ENCODE measurements at places on chromosomes 5 and 9.

- DNase-seq: no peak
Measured at GRCh38 chr5:118825226-118825625, 163.1 kb downstream of the DTWD2 start.

- no peak for DNase-seq
Measured at GRCh38 chr5:84568171-84568570, 183.5 kb upstream of the EDIL3 start.

DNA sequence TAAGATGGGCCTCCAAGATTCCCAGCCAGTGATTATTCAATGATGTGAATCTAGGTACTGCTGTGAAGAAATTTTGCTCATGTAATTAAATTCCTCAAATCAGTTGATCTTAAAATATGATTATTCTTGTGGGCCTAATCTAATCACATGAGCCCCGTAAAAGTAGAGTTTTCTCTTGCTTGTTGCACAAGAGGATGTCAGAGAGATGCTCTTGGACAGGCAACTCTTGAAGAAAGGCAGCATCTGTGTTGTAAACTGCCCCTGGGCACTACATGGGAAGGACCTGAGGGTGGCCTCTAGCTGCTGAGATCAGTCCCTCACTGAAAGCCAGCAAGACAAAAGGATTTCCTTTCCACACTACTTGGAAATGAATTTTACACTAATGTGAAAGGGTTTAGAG, 132.9 kb downstream of the TRPM3 start:
- no peak for DNase-seq

DNA sequence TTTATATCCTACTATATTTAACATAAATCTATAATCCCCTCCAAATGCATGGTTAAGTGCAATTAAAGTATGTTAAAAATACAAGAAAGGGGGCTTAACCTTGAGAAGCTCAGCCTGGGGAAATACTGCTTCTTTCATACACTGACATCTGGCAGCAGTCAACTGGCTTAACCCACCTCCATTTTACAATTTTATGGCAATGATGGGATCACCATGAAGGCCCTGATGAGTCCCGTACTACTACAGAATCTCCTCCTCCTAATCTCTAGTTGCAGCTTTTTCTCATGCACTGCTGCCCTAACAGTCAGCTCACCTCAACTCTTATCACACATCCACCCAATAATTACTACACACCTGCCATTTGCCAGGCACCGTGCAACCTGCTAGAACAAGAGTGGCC, 40.9 kb downstream of the ZNF608 start:
- DNase-seq: no peak

GRCh38 chr9:15813076-15813475, 260.2 kb downstream of the CCDC171 start:
- no peak for DNase-seq

GRCh38 chr9:90449213-90449925, 193.3 kb downstream of the DIRAS2 start:
- DNase-seq: no peak

GRCh38 chr9:121997791-121998190, 95.3 kb downstream of the TTLL11 start:
- DNase-seq: peak; percentile 26

- no peak for DNase-seq
Measured at GRCh38 chr9:136309101-136309801, 5.4 kb upstream of the CCDC187 start.

- no peak for DNase-seq
Measured at GRCh38 chr9:19424176-19424779, 15.5 kb downstream of the ACER2 start.

DNA sequence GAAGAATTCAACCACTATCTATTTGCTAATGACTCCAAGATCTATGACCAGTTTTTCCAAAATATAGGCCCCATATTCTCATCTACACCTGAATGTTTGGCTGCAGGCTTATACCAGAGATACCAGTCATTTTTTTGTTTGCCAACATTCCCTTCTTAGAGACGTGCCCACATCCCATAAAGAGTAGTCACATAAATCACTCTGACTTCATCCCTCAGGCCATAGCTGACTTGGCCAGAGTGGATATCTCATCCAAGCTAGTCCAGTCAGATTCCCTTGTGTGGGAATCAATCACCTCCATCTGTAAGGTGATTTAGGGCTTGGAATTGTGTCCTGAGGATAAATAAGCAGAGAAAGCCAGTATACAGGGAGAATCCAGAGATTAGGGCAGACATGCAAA, 124.3 kb upstream of the SLC24A2 start:
- no peak for DNase-seq

- no peak for DNase-seq
Measured at GRCh38 chr5:124232515-124232914, 513.9 kb downstream of the ZNF608 start.

DNA sequence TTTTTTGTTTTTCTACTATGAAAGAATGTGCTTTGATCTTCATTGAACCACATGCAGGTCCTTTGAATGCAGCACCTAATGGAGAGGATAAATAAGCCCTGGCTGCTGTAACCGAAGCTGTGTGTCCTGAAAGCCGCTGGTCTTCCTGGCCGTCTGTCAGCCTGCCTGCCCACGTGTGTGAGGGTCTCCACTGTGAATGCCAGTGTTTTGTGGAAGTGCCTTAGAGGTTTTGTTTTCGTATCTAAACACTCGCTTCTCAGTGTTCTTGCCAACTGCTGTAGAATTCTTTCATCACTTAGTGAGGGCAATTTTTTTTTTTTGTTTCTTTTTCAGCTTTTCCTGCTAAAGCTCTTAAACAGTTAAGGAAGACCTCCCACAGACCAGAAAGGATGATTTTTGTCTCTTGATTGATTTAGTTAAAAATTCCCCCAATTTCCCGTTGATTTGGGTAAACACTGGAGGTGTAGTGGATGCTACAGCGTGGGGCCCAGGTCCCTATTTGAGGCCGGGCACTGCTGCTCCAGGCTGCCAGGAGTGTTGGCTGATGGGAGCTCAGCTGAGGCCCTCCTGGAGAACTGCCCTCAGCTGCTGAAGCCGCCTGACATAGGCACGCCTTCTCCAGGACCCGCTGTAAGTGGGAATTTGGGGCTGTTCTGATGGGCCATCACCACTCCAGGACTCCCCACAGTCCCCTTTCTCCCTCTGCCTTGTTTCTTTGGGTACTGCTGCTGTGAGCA, 29.2 kb upstream of the PTCH1 start:
- DNase-seq: no peak

GRCh38 chr5:31918739-31919138, 255.4 kb downstream of the GOLPH3 start:
- DNase-seq: no peak

DNA sequence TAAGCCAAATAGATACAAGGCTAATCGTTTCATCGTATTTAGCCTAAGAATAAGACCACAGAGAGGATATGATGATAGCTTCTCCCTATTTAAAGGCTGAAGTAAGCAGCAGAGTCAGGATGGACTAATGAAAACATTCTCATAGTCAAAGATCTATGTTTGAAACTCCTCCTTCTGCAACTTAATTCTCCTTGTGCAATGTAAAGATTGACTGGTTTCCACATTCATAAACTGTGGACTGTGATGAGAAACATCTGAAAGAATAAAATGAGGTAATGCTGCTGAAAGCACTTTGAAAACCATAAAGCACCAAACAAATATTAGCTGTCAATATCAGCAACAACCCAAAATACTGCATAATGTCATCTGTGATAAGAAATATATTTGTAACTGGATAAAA, 361.9 kb downstream of the CSNK1G3 start:
- no peak for DNase-seq

GRCh38 chr5:138663009-138663408, 87.8 kb upstream of the HSPA9 start:
- peak; percentile 36 for DNase-seq

DNA sequence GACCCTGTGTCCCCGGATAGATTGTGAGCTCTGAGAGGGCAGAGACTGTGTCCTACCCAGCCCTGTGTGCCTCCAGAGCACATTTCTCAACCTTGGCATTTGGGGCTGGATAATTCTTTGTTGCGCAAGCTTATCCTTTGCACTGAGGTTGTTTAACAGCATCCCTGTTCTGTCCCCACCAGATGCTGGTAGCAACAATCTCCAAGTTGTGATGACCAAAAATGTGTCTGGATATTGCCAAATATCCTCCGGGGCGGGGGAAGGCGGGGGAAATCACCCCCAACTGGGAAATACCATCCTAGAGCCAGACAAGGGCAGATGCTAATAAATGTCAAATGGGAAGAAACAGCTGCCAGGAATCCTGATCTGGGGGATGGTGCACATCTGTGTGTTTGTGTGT, 24.0 kb upstream of the TNIP1 start:
- DNase-seq: no peak

DNA sequence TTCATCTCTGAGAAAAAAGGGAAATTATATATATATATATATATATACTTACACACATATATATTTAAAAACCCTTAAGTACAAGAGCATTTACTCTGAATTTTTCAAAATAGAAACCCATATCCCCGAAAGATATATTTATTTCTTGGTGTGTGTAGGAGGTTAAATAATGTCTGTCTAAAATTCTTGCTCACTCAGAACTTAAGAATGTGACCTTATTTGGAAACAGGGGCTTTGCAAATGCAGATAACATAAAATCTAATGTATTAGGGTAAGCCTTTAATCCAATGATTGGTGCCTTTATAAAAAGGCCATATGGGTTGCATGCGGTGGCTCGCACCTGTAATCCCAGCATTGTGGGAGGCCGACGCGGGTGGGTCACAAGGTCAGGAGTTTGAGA, 517.3 kb upstream of the TLE4 start:
- no peak for DNase-seq

DNA sequence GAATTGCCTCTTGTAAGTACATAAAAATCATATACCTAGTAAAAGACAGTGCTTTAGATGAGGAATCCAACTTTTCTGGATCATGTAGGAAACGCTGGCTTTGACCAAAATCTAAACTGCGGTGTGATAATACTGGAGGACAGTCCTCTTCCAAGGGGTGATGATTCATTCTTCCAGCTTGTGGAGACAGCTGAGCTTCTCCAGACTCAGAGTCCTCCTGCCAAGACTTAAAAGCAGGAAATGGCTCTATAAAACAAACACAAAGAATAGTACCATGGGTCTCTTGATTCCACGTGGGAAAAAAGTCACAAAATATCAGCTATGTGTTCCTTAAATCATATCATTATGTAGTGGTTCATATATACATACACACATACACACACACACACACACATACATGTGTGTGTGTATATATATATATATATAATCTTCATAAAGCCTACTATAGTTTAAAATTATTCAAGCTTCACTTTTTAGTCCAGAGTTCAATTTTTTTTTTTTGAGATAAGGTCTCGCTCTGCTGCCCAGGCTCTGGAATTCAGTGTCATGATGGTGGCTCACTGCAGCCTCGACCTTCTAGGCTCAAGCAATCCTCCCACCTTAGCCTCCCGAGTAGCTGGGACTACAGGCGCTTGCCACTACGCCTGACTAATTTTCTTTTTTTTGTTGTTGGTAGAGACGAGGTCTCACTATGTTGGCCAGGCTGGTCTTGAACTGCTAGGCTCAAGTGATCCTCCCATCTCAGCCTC, 65.0 kb downstream of the PKD2L2 start:
- peak; percentile 78 for DNase-seq

DNA sequence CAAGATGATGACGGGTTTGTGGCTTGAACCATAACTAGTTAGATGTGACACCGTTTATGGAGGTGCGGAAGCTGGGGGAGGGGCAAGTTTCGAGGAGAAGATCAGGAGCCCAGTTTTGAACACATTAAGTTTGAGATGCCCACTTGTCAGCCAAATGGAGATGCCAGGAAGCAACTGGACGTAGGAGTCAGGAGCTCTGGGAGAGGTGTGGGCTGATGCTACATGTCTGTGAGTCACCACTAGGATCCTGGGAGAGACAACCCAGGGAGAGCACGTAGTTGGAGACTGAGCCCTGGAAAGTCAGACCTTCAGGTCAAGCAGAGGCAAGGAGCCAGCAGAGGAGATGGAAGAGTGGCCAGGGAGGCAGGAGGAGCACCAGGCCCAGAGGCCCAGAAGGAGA, 48.8 kb upstream of the SLC25A51 start:
- peak; percentile 77 for DNase-seq

- peak; percentile 53 for DNase-seq
Measured at GRCh38 chr5:17235731-17236330, 18.4 kb downstream of the BASP1 start.

DNA sequence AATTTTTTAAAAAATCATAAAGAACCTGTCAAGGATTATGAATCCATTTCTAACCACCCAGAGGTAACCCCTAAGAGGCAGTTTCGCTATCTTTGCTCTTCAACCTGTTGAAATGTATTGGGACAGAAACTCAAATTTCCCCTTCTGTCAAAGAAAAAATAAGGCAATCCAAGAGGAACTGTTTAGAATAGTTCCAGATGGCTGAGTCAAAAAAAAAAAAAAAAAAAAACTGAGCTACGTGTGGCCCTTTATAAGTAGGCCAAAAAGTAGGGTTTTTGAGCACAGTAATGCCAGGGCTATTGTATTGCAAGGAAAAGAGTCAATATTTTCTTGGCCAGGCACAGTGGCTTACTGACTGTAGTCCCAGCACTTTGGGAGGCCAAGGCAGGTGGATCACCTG, 94.9 kb downstream of the RAD23B start:
- DNase-seq: no peak

- peak; percentile 30 for DNase-seq
Measured at GRCh38 chr5:42894057-42894456, 82.4 kb upstream of the SELENOP start.

GRCh38 chr9:83062651-83063527, at the start of gene RASEF:
RASEF (minus strand) TSS chr9:83063142; CDS start chr9:83062867, 275 bp downstream.
- DNase-seq: peak; percentile 37

DNA sequence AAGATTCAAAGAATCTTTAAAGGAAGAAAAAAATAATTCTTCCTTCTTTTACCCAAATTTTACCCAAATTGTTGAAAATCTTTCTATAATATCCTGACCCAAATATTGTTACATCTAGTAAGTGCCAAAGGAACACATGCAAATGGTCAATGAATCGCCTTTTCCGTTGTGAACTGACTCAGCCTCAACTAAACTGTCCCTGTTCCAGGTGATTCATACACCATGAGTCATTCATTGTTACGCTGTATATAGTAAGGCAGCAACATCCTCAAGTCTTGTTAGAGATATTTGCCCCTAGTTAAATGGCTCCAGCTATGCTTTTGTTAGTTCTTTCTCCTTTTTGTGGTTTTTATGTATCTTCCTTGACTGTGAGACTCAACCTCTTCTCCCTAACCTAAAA, 9.7 kb downstream of the PTGER4 start:
- peak; percentile 66 for DNase-seq

DNA sequence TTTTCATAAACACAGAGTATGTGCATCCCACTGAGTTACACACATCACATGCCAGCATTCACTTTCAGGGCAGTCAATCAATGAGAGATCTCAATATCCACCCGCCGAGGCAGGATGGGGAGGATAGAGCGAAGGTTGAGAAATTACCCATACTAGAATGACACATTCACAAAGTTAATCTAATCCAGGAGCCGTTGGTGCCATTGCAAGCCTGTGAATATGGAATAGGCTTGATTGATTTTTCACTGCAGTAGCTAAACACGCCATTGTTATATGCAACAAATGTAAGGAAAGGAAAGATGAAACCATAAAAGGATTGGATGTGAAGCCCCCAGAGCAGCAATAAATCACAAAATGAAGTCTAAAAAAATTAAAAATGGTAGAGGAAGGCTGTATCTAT, 167.9 kb upstream of the GPR151 start:
- no peak for DNase-seq

GRCh38 chr5:145764325-145764724, 70.8 kb downstream of the PRELID2 start:
- DNase-seq: no peak

- no peak for DNase-seq
Measured at GRCh38 chr5:141711687-141712086, 29.7 kb upstream of the ARAP3 start.

- no peak for DNase-seq
Measured at GRCh38 chr9:132976571-132976970, 1.9 kb upstream of the GFI1B start.

GRCh38 chr9:98456156-98456613, 200.7 kb upstream of the TBC1D2 start:
- DNase-seq: no peak

All from MG63 (cell line).